ENCODE measurements at places on chromosomes 4 and X.

- no peak for DNase-seq
These were observed 148.3 kb downstream of the PDE5A start for GRCh38 chr4:119480331-119480730.

DNA sequence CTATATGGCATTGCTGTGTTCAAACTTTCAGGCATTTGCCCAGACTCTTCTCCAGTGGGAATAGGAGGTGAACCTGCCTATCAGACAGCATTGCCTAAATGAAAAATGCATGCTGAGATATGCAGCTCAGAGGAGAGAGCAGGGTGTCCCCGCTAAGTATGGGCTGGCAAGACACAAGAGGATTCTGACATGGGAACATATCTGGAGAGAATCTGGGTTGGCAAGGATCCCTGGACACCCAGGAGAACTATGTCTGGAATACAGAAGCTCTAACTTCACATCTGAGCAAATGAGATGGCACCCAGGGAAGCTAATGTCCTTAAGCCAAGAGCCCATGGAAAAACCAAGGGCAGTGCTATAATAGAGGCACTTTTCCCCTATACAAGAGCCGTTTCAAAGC, 18.4 kb downstream of the PPARGC1A start:
- DNase-seq = no peak

DNA sequence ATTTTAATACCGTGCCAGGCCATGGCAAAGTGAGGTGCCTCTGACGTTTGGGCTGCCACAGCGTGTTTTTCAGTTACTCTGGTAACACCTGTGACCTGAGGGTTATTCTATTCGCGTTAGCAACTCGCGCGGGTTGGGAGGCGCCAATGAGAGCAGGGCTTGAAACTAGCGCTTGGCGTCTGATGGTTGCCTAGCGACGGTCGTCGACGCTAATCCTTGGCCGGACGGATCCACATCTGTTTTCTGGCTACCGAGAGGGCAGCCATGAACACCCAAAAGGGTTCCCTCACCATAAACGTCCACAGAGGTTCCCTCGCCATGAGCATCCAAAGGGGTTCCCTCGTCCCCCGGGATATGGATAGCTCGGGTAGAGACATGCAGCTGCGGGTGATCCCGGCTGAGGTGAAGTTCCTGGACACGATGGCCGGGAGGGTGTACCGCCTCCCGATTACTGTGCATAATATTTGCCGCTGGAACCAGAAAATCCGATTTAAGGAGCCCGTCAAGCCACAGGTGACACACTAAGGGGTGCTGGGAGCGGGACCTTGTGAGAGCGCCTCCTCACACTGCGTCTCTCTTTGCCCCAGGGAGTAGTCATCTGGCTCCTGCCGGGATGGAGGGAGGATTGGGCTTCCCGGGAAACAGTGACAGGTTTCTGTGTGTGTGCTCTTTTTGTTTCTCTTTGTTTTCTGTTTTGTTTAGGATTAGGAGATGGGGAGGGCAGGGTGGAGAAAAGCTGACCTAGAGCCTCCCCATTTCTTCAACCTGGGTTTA, at the start of gene CFAP47:
TSS of gene CFAP47 (plus strand) at position 199 of the 774 bp plus-strand sequence. CDS start at position 265, 66 bp downstream.
- no peak for DNase-seq

- peak; percentile 57 for DNase-seq
These were observed 13.8 kb downstream of the CMC4 start for GRCh38 chrX:155056877-155057792.

- DNase-seq = no peak
These were observed 46.6 kb downstream of the IL13RA2 start for GRCh38 chrX:114970806-114971205.

- DNase-seq = no peak
These were observed 56.1 kb downstream of the RAPGEF2 start for GRCh38 chr4:159158985-159159384.

GRCh38 chr4:180953572-180953971, 1289.6 kb upstream of the TENM3 start:
- DNase-seq = no peak

GRCh38 chr4:42150653-42151567, 1.5 kb downstream of the BEND4 start:
- no peak for DNase-seq

GRCh38 chrX:139844163-139844562, 88.7 kb downstream of the ATP11C start:
- DNase-seq = no peak

GRCh38 chr4:650461-650860, 23.6 kb downstream of the ATP5ME start:
- DNase-seq = no peak

GRCh38 chr4:26065833-26066232, 151.8 kb downstream of the SMIM20 start:
- no peak for DNase-seq

GRCh38 chrX:64265265-64265664, 34.9 kb upstream of the ASB12 start:
- no peak for DNase-seq

- no peak for DNase-seq
These were observed 33.6 kb upstream of the RPL34 start for GRCh38 chr4:108586778-108587177.

GRCh38 chr4:114396808-114397207, 201.8 kb upstream of the UGT8 start:
- DNase-seq = peak; percentile 71

DNA sequence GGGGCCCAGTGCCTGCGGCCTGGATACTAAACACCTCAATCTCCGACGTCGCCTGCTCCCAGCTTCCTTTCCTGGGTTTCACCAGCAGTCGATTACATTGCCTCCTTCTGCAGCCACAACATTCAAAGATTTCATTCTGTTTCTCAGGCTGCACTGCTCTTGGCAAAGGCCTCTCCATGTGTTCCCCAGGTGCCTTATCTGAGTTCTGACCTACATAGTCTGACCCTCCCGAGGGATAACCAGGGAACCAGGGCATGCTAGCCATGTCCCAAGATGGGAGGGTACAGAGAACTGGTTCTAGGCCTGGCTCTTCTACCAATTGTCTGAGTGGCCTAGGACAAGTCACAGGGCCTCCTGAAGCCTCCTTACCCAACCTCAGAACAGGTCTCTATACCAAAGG, 62.2 kb upstream of the ACSL1 start:
- DNase-seq = no peak

DNA sequence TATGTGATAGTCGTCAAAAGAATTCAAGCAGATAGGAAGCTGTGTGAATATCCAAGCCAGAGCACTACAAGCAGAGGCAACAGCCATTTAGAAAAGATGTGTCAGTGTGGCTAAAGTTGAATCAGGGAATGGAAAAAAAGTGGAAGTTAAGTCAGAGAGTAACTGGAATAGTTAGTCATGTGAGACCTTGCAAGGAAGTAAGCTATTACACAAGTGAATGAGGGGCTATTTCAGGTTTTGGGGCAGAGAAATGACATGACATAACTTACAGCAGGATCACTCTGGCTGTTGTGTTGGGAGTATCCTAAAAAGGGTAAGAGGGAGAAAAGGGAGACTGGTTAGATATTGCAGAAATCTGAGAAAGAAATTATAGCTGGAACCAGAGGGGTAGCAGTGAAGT, 236.6 kb upstream of the PCDH18 start:
- DNase-seq = no peak

DNA sequence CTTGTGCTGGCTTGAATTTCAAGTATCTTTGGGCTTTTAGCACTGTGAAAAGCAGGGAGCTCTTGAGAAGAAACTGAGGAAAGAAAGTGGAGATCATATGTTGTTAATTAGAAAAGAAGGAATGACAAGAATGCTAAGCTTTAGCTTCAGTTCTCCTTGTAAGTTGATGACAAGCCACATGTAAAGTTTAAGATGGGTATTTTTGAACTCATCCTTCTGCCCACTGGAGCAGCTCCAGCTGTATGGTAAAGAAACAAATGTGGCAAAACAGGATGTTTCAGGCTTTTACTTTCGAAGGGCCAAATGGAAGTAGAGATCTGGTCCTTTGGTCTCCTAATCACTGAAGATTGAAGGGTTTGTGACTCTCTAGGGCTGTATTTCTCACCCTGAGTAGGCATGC, 137.8 kb downstream of the GUCY2F start:
- DNase-seq = no peak

DNA sequence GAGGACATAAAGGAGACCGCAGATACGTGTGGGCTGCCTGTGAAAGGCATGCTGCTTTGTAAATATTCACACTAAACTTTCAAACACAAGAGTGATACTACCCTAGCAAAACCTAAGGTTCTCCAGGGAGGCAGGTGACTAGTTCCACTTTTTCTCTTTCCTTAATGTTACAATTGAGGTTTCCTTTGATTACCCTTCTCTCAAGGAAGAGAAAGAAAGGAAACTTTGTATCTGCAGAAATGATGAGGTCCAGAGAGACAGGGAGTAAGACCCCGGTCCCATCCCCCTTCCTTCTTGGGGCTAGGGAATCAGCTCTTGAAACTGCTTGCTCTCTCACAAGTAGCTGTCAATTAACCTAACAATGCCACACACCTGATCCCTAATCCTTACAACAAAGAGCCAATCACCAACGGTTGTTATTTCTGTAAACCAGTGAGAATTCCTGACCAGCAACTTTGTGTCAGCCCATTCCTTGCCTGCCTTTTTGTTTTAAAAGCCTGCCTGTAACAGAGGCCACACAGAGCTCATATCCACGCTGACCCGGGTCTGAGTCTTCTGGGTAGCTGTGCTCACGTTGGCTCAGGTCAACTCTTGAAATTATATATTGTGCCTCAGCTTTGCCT, 754.8 kb upstream of the FRG1 start:
- DNase-seq = no peak

- no peak for DNase-seq
These were observed 185.9 kb downstream of the STK32B start for GRCh38 chr4:5237086-5237660.

All from Jurkat, Clone E6-1 (cell line).